ENCODE measurements at places on chromosomes 5 and 9.

- no peak for DNase-seq
These were observed 259.2 kb downstream of the PDZD2 start for GRCh38 chr5:31898036-31898632.

DNA sequence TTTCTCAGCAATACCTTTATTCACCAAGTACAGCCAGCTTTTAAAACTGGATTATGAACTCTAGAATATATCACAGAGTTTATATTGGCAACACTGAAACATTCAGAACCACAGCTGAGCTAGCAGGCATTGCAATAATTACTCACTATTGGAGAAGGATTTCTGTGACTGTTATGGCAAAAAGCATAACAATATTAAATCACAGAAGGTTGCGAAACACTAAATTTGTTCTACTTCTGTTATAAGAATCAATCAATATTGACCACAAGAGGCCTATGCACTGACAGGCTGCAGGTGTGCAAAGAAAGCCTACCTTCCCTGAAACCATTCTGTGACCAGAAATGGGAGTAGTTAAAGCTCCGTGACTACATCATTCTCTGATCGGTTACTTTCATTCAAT, 59.2 kb downstream of the AP3B1 start:
- DNase-seq = no peak

- no peak for DNase-seq
These were observed 44.0 kb downstream of the OTULIN start for GRCh38 chr5:14708551-14708950.

- no peak for DNase-seq
These were observed 6.2 kb upstream of the ARHGEF28 start for GRCh38 chr5:73619606-73620333.

DNA sequence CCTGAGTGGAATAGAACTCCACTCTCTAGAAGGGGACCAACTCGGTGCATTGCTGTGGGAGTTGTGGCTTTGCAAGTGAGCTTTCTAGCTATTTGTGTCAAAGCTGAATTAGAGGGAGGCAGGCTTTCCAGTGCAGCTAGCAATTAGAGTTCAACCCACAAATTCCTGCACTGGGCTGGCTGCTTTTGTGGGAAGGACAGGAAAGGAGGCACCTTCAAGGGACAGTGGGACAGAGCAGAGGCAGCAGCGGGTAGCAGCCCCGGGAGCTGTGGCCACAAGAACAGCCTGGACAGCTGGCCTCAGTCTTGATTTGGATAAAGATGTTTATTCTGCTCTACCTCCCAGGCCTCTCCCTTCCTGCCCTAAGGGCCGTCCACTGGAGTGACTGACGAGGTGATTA, 83.7 kb upstream of the SLIT3 start:
- DNase-seq = no peak
